AG04450 (cell line): ENCODE measurements at places on chromosomes 6 and 20. TPM values are rescaled to one million over a fixed set of nuclear protein-coding genes. Genes with fewer than 3 reads are reported as not detected.
A peak's percentile ranks its signal among the peaks of the same experiment; 100 is the strongest.

DNA sequence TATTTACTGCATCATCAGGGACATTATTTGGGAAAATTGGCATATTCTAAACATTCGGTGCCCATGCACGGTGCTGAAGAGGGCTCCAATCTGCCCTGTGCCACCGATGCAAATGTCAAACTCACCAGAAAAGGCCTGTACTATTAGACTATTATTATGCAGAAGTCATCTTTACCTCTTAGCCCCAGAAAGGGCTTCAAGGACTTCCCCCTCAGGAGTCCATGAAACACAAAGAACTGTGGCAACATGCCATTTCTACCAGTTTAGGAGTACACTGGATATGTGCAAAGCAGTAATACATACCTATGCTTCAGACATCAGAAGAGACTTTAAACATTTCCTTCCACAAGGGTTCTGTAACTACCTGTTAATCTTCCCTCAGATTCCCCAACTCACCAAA is 8.6 kb downstream of the DIDO1 start:
- DNase-seq = no peak

- no peak for DNase-seq
Measured at GRCh38 chr20:31476643-31477215, 1.6 kb downstream of the REM1 start.

COL9A3 gene
- 0.69 and 0.98 TPM in 2 replicates for polyA plus RNA-seq

KIZ gene
- 18.8 and 26.1 TPM in 2 replicates for polyA plus RNA-seq

GRCh38 chr6:166678426-166678825 is 51.4 kb upstream of the RPS6KA2 start:
- no peak for DNase-seq

DNA sequence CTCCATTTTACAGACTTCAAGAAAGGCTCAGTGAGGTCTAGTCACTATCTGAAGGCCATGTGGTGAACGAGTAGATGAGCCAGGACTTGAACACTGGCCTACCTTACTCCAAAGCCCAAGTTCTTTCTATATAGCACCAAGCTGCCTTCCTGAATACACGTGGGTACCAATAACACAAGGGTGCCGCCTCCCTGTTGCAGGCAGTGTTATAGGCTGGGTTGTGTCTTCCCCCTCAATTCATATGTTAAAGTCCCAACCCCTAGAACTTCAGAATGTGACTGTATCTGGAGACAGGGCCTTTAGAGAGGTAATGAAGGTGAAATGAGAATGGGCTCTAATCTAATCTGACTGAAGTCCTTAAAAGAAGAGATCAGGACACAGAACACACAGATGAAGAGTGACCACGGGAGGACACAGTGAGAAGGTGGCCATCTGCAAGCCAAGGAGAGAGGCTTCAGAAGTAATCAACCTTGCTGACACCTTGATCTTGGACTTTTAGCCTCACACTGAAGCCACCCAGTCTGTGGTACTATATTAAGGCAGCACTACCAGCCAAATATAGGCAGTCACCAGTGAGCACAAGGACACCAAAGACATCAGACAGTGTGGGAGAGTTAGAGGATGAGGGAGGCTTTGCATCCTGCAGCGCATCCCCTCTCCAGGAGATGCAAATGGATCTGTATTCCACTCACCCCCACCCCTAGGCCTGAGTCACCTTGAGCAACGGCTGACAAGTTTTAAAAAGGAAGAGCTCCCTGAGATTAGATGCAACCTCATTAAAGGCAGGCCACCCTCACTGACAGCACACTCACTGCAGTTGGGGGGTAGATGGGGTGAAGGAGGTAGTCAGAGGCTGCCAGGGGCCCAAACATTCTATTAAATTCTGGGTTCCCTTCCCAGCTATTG is 40.9 kb upstream of the LYRM2 start:
- DNase-seq = no peak

SLC35F1 gene
- 0.07 and 0.14 TPM in 2 replicates for polyA plus RNA-seq

FGD2 gene
- not detected in 2 replicates for polyA plus RNA-seq

- no peak for DNase-seq
Measured at GRCh38 chr6:3918469-3918868, 69.3 kb downstream of the FAM50B start.

PGBD1 gene
- polyA plus RNA-seq = 5.6 and 7.2 TPM in 2 replicates

FANCE gene
- 7.0 and 7.1 TPM in 2 replicates for polyA plus RNA-seq

KCNG1 gene
- polyA plus RNA-seq = 16.0 and 20.3 TPM in 2 replicates

- no peak for DNase-seq
Measured at GRCh38 chr6:161188547-161189465, 85.1 kb downstream of the AGPAT4 start.

LY6G6F gene
- not detected in 2 replicates for polyA plus RNA-seq

DNA sequence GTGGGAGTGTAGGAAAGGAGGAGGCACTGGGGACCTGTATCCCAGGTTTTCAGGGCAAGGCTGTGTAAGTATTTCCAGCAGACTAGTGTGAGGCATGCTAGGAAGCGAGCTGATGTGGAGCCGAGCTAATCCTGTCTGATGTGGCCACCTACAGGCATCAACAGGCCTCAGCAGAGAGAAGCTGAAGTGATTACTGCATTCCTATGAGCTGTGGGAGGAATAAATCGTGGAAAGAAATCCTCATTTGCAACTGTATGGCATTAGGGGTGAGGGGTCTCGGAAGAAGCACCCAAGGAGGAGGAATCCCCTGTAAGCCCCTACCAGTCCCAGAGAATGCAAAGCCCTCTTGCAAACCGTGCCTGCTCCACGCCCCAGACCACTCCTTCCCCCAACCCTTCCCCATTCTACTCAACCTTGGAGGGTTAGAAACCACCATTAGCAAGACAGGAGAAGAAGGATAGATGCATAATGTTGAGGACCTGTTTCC is 41.6 kb downstream of the C6orf15 start:
- peak; percentile 60 for DNase-seq

DNA sequence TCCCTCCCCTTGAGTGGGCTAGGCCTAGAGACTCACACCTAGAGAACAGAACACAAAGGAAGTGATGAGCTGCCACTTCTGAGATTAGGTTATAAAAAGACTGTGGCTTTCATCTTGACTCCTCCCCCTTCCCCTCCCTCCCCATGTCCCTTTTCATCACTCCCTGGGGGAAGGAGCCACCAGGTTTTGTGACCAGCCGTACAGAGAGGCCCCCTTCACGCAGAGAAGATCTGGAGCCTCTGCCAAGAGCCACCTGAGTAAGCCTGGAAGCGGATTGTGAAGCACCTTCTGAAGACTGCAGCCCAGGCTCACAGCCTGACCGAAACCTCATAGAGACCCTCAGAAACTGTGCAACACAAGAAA is 118.4 kb upstream of the NXT1 start:
- no peak for DNase-seq

DNA sequence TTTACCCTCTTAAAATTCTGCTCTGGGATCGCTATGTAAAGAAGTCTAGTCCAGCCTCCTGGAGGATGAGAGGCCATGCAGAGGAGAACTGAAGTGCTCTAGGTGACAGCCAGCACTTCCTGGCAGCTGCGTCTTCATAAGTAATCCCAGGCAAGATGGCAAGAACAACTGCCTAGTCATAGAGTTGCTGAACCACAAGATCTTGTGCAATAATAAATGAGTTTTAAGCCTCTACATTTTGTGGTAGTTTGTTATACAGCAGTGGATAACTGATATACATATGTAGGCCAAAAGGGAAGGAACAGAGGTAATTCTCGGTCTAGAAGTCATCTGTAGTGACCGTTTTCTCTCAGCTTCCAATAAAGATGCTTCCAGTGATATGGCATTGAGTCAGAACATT is 103.8 kb upstream of the FLRT3 start:
- no peak for DNase-seq

GRCh38 chr6:105805501-105806023 is 280.6 kb upstream of the PRDM1 start:
- DNase-seq = no peak

FKBP1C gene
- polyA plus RNA-seq = 4.6 and 7.8 TPM in 2 replicates

DNA sequence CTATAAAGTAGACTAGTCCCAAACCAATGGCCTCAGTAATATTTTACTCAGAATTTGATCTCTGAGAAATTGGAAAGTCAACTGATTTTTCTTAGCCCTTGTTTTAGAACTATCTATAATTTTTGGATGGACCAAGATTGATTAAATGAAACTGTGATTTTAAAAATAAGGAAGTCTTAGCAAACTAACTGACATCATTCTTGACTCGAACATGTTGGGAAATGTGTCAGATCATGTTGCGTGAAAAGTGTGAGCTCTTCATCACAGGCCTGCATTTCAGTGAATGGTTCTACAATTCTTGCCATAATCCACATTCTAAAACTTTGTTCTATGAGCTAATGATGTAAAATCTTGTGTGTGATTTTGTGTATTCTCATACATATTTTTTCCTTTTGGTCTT is 11.0 kb downstream of the TNFAIP3 start:
- DNase-seq = no peak

DNA sequence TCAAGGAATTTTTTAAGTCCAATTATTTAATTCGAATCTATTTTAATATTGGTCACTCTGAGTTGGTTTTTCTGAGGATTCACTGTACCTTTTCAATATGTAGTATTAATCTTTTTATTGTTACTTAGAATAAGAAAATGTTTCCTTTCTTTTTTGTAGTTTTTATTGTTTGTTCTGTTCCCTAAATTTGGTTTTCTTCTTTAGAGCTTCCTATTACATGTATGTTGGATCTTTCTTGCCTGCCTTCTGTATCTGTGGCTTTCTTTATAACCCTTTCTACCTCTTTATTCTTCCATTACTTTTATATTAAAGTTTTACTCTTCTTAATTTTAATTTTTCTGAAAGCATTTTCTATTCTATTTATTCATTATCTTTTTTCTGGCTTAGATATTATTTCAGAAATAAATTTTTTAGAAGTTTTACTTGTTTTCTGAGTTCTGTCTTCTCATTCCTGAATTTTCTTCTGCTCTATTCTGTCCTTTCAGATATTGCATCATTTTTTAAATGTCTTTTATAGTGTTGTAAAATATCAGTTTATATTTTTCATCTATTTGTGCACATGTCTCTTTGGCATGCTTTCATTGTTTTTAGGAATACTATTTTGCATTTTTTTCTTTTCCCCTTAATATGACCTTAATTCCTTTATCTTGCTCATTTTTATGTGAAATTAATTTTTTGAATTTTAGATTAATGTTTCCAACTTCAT is 33.6 kb upstream of the UST start:
- no peak for DNase-seq

CST4 gene
- not detected in 2 replicates for polyA plus RNA-seq

DNA sequence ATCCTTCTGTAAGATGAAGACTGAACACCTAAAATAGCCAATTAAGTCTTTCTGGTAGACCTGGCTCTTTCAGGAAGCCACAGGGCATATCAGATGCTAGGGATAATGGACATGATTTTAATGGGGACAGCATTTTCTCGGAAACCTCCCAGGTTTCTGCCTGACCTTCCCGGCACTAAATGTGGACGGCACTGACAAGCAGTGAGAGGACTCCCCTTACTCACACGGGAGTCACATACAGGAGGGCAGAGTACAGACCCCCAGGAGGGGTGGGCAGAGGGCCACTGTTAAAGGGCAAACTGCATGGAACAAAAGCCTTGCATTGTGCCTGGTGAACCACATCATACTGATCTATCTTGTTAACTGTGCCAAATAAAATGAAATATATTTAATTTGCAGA is 19.9 kb downstream of the PSMG4 start:
- no peak for DNase-seq

DNA sequence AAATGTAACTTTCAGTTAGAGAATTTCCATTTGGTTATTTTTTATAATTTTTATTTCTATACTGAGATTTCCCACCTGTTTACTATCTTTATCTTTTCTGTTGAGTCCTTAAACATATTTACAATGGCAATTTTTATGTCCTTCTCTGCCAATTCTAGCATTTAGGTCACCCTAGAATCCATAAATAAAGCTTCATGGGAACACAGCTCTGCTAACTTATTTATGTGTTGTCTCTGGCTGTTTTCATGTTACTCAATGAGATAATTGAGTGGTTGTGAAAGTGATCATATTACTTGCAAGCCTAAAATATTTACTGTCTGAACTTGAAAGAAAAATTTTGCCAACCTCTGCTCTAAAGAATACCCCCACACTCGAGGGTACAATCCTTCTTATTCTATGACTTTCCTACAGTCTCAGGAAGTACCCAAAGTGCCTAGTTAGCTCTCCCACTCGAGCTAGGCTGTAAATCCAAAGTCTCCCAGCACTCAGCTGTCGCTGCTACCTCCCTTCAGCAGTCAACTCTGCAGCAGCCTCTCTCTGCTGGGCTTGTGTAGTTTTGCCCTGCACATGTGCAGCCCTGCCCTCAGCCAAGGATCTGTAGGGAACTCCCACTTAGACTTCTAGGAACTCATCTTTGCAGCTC is 53.5 kb upstream of the GCLC start:
- no peak for DNase-seq

DNA sequence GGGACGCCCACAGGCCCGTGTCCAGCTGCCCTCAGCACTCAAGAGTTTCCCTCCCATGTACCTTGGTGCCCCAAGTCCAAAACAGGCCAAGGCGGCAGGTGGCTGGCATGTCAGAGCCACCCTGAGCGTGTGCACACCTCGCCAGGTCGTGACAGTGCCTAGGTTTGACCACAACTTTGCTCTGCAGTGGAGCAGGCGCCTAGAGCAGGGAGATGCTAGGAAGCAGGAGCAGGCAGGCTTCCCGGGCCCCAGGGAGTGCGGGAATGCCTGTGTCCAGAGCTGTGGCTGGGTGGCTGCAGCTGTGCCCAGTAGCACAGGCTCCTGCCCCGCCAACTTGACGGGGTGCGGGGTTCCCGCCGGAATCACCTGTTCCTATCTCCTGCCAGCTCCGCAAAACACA is 380.8 kb upstream of the IMPG1 start:
- no peak for DNase-seq

DNA sequence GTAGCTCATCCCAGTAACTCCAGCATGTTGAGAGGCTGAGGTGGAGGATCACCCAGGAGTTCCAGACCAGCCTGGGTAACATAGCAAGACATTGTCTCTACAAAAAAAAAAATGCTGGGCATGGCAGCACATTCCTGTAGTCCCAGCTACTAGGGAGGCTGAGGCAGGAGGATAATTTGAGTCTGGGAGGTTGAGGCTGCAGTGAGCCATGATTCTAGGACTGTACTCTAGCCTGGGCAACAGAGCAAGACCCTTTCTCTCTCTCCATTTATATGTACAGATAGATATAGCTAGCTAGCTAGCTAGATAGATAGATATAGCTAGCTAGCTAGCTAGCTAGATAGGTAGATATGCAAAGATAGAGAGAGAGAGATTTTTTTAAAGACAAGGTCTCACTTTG is 20.4 kb downstream of the ILRUN start:
- DNase-seq = no peak

TBX18 gene
- polyA plus RNA-seq = 0.42 and 0.69 TPM in 2 replicates

XKR7 gene
- polyA plus RNA-seq = not detected in 2 replicates
